ENCODE measurements at places on chromosomes 5 and 9. TPM values are rescaled to one million over a fixed set of nuclear protein-coding genes. Genes with fewer than 3 reads are reported as not detected.

The NUTM2G gene
- total RNA-seq = not detected

DNA sequence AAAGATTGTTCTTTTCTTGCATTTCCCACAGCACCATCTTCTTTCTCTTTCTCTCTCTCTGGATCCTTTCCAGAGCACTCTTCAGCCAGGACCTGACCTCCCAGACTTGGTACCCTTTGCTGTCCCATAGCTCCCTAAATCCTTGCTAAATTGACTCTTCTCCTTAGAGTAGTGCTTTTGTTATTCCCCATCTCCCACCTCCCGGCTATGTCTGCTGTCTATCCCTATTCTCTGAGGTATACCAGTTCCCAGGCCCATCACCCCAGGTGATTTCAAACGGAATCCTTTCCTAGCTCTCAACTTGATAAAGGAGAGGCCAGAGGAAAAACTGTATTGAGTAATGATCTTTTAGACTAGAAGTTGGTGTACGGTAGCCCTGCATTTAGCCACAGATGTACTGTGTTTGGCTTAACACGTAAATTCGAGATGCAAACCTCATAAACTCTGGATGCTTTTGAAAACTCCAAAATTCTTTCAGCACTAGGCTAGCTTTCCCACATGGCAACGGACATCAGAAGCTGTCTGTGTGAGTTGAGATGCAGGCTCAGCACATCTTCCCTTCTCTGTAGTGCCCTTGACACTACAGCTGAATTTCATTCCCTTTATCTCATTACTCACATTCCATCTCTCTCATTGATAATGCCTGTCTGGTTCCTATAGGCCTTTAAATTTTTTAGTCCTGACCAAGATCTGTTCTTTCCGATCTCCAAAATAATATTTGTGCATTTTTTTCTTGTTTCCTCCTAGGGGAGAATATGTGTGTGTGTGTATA, 320.8 kb upstream of the ITGA1 start:
- DNase-seq = no peak

GRCh38 chr5:54969856-54970828, 15.3 kb downstream of the ESM1 start:
- no peak for DNase-seq

DNA sequence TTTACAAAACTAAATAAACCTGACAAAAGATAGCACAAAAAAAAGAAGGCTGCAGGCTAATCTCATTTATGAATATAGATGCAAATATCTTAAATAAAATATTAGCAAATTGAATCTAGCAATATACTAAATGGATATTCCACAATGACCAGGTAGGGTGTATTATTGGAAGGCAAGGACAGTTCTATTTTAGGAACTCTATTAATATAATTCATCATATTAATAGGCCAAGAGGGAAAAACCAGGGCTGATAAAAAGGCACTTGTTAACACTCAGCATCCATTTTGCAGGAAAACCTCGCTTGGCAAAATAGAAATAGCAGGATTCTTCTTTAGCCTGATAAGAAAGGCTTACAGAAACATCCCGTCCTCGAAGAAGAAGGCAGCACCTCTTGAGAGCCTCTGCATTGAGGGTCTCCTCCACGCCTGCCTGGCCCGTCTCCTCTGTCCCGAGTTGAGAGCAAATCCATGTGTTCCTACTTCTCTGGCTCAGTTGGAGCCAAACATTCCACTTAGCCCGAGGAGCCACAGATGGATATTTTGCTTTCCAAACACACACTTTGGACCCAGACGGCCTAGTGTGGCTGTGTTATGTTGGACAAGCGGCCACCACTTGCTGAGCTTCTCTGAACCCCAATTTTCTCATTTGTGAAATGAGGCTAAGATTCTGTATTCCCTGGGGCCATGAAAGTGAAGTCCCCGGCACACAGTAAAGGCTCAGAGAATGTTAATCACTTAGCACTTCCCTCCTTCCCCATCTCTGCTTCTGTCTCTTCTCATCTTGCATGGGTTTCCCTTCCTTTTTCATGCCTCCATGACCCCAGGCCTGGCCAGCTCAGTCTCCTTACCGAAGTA, 181.8 kb upstream of the MVB12B start:
- DNase-seq = no peak

DNA sequence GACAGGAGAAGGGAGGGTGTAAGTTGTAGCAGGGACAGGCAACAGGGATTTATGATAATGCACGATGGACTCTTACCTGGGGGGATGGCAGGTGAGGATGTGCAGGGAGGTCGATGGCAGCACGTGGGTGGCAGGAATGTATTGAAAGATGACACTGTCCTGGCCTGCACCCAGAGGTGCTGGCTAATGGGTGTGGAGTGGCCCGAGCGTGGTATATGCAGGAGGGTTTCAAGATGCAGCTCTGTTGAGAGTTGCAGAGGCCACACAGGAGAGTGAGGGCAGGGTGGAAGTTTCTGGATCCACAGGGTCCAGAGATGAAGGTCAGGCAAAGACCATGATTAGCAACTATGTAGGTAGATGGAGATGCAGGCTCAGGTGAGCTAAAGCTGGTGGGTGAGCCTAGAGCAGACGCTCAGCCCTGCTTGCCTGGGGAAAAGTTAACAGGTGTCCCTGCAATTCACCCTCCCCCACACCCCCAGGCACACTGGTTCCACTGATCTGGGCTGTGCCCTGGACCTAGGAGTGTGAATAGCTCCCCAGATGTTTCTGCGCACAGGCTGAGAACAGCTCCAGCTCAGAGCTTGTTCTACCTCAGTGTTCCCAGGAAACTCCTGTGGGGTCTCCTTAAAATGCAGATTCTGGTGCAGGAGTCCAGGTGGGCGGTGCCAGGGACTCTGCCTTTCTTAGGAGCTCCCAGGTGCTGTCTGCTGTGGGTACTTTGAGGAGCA, 21.5 kb upstream of the S1PR3 start:
- DNase-seq = no peak

DNA sequence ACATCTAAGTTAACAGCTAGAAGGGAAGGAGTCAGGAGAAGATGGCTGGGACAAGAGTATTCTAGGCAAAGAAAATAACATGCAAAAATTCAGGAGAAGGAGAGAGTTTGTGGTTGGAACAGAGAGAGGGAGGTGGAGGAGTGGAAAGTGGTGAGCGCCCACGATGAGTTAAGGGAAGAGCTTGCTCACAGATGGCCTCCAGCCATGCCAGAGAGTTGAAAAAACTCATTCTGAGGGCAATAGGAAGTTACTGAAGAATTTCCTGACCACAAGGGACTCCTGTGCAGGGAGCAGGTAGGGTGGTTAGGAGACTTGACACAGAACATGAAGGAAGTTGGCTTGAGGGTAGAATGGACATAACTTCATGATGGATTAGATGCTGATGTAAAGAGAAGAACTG, 159.7 kb downstream of the DOCK2 start:
- DNase-seq = no peak

All from tongue (tissue), 3 donors.